ENCODE measurements at places on chromosomes 7 and 10.

GRCh38 chr10:64731016-64731415 lies 1209.8 kb downstream of the REEP3 start:
- no peak for DNase-seq

- DNase-seq, result no peak
Observed at GRCh38 chr10:103897241-103897774, 20.7 kb downstream of the STN1 start.

GRCh38 chr7:37730501-37730900 lies 46.9 kb downstream of the GPR141 start:
- no peak for DNase-seq

- DNase-seq, result no peak
Observed at GRCh38 chr10:110029450-110029849, 21.7 kb downstream of the ADD3 start.

- no peak for DNase-seq
Observed at GRCh38 chr7:95925971-95926370, 153.6 kb downstream of the DYNC1I1 start.

DNA sequence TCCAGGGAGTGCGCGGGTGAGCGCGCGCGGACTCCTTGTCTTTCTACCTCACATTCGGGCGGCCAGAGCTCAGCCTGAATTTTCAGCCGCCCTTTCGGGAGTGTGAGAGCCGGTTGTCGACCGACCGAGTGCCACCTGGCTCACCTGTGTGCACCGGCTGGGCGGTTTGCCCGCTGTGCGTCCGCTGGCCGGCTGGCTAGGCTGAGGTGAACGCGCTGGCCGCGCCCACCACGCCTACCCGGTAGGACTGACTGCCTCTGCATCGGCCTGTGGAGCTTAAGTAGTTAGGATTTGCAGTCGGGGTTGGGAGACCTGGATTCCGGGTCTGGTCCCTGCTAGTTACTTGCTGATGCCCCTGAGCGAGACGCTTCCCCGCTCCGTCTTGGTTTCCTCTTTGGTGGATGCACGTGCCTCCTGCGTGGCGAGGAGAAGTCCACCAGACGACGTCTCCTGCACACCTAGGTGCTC lies 553 bp downstream of the TSPAN15 start:
- no peak for DNase-seq

DNA sequence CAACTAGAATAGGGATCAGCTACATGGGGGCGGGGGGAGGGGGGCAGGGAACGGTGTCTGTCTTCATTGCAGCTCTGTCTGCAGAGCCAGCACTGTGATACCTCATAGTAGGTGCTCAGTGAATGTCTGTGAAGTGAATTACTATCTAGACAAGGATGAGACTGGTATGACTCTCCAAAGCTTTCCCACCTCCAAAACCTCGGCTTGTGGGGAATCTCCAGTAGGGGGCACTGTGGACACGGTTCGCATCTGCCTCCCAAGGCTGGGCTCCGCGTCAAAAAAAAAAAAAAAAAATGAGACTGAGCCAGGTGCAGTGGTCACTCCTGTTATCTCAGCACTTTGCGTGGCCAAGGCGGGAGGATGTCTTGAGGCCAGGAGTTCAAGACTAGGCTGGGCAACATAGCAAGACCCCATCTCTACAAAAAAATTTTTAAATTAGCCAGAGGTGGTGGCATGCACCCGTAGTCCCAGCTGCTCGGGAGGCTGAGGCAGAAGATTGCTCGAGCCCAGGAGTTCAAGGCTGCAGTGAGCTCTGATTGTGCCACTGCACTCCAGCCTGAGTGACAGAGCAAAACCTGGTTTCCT lies 9.6 kb downstream of the TRIM56 start:
- DNase-seq, result peak; percentile 68

- DNase-seq, result no peak
Observed at GRCh38 chr7:121337398-121337797, 8.6 kb downstream of the WNT16 start.

DNA sequence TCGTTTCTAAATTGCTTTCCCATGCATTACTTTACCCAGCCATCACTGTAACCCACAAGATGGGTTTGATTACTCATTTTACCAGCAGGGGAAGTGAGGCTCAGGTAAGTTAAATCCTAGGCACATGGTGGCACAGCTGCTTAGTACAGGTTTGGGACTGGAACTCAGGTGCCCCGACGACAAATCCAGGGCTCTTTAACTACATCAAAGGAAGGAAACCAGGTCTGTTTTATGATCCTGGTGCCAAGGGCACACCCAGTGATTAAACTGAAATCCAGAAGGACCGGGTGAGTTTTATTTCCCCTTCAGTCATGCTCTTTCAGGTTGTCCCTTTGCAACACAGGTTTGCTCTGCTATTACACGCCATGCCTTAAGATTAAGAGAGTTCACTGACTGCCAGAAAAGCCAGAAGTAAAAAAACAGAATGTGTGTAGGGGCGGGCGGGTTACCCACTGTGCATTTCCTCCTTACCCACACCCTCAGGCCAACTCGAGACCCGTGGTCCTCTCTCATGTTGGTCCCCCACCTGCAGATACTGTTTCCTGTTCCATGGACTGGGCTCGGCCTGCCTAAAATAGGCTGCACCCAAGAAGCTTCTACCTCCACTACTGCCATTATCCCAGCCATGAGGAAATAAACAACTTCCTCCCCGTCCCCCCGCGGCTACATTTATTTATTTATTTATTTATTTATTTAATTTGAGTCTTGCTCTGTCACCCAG lies 55.1 kb upstream of the KDM7A start:
- peak; percentile 39 for DNase-seq

GRCh38 chr10:44125879-44126278 lies 259.0 kb downstream of the CXCL12 start:
- DNase-seq, result no peak

GRCh38 chr10:86824151-86824550 lies 67.7 kb downstream of the BMPR1A start:
- DNase-seq, result no peak

DNA sequence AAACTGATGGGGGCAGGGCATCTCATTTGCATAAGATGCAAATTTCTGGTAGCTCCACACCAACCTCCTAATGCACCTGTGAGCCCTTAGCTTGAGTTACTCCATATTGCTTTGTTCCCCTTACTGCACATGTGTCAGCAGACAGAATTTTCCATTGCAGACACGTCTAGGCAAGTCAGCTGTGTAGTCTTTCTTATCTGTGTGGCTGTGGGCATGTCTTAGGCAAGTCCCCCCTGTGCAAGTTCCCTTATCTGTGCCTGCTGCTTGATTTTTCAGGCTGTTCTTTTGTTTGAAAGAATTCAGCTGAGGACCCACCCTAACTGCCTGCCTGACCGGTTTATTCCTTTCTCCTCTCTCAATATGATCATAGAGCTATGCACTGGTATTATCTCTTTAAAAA lies 28.5 kb upstream of the TRIM24 start:
- DNase-seq, result no peak

DNA sequence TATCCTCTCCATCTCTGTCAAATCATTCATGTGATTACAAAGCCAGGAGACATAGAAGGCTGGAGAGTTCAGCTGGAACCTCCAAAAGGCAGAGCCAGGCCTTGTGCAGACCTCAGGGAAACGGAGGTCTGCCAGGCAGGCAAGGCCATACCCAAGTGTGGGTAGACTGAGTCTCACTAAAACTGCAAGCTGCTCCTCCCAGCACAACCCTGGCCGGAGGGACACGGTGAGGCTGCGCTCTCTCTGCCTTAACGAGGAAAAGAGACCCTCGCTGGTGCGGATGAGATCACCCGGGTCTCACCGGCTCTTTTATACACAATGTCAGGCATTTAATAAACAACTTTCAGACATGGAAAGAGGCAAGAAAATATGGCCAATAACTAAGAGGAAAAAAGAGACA lies 66.1 kb upstream of the INPP5A start:
- DNase-seq, result no peak

- DNase-seq, result no peak
Observed at GRCh38 chr7:119684763-119685162, 588.2 kb upstream of the KCND2 start.

GRCh38 chr10:1056326-1057105 lies at the start of gene WDR37:
Gene WDR37 (plus strand): TSS chr10:1056385. CDS start chr10:1072156, 15,771 bp downstream.
- peak; percentile 92 for DNase-seq

- no peak for DNase-seq
Observed at GRCh38 chr7:123647106-123647730, 8.4 kb upstream of the LMOD2 start.

- DNase-seq, result no peak
Observed at GRCh38 chr10:79407811-79408795, 37.3 kb downstream of the ZCCHC24 start.

DNA sequence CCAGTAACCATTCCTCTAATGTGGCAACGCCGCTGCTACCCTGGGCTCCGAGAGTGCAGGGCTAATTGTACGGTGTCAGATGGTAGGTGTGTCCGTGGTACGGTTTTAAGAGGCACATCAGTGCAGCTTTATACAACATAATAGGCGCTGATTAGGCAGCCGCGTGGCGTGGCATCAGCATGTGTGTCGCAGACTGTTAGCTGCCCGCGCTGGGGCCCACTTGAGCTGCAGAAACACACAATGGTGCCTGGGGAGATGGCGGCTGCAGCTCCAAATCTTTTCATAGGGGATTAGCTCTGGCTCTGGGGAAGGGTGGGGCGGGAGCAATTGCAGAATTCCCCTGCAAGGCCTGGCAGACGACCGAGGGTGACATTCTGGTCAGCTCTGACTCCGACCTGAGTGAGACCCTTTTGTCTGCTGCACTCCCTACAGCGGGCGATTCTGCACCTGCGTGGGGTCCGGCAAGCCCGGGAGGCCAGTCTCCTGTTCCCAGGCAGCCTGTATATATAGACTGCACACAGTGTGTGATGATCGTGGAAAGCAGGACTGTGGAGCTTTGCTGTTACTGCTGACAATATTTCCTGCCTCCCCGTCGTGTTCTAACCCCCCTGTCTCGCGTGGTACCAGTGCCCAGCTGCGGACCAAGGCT lies 722.7 kb upstream of the CELF2 start:
- DNase-seq, result no peak

DNA sequence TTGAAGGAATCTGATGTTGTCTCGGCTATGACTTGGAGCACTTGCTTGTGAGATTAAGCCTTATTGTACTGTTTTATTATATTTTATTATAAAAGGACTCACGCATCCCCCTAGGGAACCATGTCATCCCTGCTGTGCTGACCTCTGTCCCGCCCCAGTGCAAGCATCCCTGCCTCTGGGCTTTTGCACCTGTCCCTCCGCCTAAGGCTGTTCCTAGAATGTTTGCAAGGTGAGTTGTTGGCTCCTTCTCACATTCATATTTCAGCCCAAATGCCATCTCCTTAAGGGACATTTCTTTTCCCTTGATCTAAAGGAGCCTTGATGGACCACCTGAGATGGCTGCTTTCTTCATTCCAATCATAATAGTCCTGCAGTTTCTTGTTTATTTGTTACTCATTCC lies 236.9 kb upstream of the IGFBP3 start:
- DNase-seq, result no peak

DNA sequence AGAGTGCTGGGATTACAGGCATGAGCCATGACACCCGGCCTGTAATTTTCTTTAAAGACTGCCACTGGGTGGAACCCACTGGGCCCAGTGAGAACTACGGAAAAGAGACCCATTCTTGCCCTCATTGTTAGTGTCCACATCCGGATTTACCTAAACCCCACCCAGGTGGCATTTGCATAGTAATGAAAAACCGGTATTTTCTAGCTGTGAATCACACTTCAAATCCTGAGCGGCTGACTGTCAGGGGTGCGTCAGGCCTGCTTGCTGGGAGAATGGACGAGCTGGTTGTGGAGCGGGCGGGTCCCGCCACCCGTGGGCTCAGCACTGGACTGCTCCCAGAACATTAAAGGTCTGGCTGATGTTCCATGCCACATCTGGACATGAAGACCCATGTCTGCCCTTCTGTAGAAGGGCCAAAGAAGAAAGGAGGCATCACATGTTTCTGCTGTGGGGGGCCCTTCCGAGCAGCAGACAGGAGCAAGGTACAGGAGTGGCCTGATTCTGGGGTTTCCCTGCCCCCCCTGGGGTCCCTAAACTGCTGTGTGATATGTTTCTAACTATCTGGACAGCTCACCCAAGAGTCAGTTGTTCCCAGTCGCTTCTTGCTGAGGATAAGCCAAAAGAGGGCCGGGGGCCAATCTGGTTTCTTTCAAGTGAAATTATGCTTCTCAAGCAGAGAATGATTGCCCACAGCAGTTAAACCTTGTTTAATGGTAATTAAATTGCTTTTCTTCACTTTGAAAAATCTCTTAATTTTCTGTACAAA lies 46.4 kb downstream of the KIAA1217 start:
- no peak for DNase-seq

GRCh38 chr7:86050918-86051317 lies 592.8 kb upstream of the GRM3 start:
- no peak for DNase-seq

- DNase-seq, result no peak
Observed at GRCh38 chr7:92808635-92809034, 27.7 kb downstream of the CDK6 start.

GRCh38 chr7:55133630-55134358 lies 115.0 kb downstream of the EGFR start:
- DNase-seq, result no peak

DNA sequence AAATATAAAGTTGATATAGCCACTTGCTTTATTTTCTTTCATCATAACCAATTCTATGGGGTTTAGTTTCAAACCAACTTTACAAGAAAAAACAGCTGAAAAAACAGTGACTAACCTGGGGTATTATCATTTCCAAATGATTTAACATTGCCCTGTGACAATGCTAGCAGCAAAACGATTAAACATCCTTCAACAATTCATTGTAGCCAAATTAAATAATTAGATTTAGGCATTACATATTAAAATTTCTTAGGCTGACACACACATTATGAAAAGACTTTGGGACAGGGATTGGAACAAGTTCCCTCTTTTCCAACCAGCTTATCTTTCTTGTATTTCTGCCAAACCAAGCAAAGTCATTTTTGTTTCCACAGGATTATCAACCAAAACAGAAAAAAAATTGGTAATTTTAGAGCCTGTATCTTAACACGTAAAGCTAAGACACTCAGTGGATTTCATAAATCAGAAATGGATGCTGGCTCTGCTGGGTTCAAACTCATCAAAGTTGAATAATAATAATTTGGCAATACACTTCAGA lies 84.0 kb downstream of the SEMA3D start:
- DNase-seq, result no peak

DNA sequence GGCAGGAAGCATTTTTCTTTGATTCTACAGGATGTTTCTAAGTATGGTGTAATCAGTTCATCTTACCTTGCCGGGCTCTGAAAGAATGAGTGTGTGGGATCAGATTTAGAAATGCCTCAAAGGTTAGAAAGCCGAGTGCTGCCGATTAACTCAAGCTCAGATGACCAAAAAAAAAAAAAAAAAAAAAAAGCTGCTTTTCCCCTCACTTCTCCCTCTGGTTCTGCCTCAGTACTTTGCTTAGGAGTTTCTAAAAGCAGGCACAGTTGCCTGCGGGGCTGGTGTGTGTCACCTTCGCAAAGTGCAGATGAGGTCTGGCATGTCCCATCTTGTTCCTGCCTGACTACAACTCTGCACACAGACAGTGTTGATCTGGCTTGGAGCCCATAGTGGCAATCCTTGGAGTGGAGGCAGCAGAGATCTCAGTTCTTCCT lies 47.0 kb downstream of the KIAA1217 start:
- no peak for DNase-seq

GRCh38 chr7:28316489-28316888 lies 95.8 kb upstream of the CREB5 start:
- no peak for DNase-seq

- DNase-seq, result no peak
Observed at GRCh38 chr10:58734116-58734515, 221.4 kb downstream of the BICC1 start.

Measured in suppressor macrophage treated with lipopolysaccharide for 4 hours (primary cell).